ENCODE measurements at places on chromosomes 3 and 15.

DNA sequence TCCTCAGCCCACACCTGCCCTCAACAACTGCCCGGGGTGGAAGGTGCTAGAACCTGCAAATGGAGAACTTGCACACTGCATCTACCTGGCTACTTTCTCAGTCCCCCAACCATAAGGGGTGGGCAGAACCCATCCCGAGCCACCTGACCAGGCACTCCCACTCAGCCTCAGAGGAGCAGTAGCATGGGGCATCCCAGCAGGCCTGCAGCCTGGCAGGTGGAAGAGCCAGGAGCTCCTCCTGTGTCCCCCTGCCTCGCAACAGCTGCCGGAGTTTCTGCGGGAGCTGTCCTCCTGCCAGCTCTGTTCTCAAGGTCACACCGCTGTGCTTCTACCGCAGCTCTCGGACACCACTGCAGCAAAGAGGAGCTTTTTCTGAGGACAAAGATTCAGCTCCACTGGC, 27.5 kb downstream of the RAB6B start:
- no peak for DNase-seq

DNA sequence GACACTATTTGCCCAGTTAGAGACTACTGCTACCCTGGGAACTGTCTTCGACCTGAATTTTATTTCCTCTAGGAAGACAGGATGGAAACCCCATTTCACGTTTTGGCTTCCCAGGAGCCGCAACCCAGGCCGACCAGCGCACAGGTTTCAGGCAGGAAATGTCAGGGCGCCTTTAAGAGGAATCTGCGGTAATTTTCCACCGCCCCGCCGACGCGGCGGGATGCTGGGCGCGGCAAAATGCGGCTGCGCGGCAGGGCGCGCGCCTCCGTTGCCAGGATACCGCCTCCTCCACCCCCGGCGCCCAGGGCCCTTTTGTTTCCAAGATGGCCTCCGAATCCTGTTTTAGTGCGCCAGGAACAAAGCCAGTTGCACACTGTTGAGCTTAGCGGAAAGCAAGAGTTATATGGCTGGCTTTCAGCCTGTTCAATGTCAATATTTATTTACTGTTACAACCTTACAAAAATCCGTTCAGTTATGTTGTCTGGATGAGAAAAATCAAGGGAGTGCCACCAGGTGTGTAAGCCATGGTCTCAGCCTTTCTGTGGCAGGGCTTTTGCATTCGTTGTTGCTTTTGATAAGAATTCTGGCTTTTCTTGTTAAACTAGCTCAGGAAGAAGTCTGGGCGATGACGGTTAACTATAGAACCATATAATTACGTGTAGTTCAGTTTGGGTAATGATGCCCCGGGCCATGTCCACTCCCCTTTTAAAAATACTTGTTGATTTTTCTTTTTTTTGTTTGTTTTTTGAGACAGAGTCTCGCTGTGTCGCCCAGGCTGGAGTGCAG, 79.7 kb upstream of the CHD2 start:
- peak; percentile 92 for DNase-seq

DNA sequence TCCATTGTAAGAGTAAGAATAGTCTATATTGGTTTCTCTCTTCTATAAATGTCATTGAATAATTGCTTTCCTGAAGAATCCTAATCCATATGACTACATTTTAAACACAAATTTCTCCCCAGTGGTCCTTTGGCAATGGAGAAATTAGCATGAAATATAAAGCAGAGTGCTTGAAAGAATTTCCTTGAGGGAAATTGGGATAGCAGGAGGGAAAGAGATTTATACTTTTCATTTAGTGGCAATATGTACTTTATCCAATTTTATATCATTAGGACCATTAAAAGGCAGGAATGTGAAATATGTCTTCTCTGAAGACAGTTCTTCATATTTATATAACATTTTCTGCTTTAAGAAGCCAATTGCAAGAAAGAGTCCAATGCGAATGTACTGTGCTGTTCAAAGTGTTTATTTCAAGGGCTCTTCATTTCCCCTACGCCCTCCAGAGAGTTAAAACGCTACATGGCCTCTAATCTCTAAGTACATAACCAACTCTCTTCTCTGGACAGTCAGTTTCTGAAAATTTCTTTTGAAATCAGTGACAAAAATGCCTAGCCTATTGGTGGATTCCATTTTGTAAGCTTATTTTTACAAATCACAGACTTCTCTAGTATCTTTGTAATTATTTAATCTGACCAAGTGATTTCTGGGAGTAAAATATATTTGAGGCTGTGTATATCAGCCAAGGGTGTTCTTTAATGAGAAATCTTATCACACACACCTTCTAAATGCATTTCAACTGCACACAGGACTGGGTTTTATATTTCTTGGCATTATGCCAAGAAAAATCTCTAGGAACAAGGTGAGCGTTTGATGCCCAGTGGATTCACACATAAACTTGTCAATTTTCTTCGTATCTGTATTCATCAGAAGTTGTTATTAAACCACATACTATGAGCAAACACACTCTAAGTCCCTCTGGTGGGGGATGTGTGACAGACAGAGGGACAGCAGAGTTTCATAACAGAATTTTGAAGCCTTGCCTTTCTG, 51.2 kb downstream of the KCNAB1 start:
- DNase-seq, result no peak

GRCh38 chr3:193605876-193606275, 12.9 kb downstream of the OPA1 start:
- peak; percentile 67 for DNase-seq

DNA sequence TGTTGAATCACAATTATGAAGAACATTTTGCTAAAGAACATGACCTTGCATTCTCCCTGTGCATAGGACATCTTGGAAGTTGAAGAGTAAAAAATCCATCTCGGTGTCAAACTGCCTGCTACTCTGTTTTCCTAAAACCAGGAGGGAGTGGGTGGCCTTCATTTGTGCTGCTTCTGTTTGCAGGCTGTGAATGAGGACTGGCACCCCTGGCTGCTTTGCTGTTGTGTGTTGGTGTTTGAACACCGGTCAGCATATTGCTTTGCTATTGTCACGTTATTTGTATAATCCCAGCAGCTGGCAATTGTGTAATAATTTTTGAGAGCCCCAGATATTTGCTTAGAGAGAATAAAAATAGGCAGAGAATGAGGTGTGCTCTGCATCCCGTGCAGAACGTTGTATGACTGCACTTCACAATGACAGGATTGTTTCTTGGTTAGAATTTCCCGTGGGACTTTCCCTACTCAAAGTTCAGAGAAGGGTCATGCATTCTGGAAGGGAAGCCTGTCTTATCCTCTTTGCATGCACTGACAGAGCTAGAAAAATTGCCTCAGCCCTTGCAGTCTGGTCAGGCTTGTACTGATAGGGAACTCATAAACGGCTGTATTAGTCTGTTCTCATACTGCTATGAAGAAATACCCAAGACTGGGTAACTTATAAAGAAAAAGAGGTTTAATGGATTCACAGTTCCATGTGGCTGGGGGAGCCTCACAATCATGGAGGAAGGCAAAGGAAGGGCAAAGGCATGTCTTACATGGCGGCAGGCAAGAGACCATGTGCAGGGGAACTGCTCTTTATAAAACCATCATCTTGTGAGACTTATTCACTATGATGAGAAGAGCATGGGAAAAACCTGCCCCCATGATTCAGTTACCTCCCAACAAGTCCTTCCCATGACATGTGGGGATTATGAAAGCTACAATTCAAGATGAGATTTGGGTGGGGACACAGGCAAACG, 16.3 kb downstream of the SV2B start:
- peak; percentile 13 for DNase-seq

GRCh38 chr3:120348065-120348990, 826 bp downstream of the LRRC58 start:
- peak; percentile 28 for DNase-seq

- DNase-seq, result peak; percentile 80
These were observed 170.6 kb upstream of the TSC22D2 start for GRCh38 chr3:150237490-150237889.

GRCh38 chr3:47019201-47019600, 39.7 kb downstream of the NBEAL2 start:
- no peak for DNase-seq

GRCh38 chr15:66866656-66867055, 164.6 kb downstream of the SMAD6 start:
- DNase-seq, result no peak

DNA sequence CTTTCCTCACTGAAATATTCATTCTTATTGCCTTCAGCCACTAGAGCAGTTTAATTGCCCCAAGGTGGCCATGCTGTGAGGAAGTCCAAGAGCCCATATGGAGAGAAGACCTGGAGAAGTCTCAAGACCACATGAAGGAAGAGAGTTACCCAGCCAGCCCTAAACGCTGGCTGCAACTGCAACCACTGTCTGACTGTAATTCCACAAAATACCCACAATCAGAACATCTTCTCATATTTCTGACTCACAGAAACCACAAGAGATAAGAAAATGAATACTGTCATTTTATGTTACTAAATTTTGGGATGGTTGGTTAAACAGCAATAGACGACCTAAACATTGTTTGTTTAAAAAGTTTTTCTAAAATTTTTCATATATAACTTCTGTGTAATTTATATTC, 14.7 kb upstream of the SST start:
- DNase-seq, result peak; percentile 77

GRCh38 chr3:69710153-69710977, 28.9 kb upstream of the MITF start:
- peak; percentile 32 for DNase-seq
